Amniotic stem cell (primary cell): ENCODE measurements at places on chromosomes 7 and 10.

DNA sequence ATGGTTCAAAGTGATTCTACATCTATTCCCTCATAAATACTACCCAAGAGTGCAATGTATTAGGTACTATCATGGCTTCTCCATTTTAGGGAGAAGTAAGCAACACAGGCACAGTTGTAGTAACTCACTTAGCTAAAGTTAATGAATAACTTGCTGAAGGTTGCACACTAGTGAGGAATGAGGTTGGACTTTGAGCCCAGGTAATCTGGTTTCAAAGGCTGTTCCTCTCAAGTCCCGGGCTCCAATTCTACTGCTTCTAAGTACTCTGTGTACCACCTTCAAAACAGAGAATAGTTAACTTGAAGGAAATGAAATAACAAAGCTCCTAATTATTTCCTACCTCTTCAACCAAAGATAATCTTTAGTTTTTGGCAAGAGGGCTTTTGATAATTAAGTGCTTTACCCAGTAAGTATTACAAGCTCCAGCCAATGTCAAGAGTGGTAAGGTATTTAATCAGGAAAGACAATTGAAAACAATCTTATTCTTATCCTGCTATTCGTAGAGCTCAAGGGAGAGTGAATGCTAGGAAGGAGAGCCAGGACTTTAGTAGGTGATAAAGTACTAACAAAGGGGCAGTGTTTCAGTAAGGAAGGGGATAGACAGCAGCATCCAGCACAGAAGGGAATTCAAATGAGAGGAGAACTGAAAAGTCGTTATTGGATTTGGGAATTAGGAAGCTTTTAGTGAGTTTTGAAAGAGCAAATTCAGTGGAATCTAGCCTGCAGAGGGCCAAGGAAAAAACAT is 158.2 kb upstream of the PTPRZ1 start:
- DNase-seq, result no peak

GRCh38 chr7:40709062-40709964 is 574.5 kb downstream of the SUGCT start:
- no peak for DNase-seq

DNA sequence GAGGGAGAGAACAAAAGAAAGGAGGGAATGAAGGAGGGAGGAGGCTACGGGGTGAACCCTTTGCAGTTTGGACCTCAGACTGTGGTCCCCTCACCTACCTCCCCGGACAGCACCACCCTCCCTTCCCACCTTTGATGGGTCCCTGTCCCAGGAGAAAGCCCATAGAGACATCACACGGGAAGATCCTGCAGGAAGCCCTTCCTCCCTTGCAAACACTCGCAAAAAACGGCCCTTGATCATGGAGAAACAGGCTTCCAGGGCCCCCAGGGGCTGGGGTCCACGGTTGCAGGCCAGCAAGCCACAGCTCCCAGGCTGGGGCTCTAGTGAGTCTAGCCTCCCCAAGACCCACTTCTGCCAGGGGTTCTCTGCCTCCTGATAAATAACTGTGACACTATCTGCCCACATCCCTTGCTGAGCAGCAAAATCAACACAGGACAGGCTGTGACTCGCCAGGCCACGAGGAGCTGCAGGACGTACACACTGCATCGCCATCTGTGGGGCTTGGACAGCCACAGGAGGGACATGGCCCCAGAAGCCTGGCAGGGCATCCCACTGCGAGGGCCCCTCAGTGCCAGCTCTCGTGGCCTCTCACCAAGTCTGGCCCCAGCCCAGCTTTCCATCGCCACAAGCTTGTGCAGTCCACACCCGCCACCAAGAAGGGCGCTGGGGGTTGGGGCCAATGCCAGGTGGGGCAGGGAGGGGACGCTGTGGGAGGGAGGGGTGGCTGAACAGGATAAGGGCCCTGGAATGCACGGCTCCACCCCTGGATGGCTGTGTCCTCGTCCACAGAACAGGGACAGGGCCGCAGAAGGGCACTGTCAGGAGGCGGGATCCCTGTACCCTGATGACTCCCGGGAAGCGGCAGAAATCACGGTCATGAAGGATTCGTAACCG is 34.2 kb downstream of the PDGFA start:
- DNase-seq, result no peak

GRCh38 chr10:12098966-12099365 is 30.2 kb downstream of the DHTKD1 start:
- no peak for DNase-seq

- DNase-seq, result no peak
These were observed 43.3 kb downstream of the GPR37 start for GRCh38 chr7:124722292-124722691.

- no peak for DNase-seq
These were observed 717.0 kb downstream of the KCNMA1 start for GRCh38 chr10:76920581-76920980.

DNA sequence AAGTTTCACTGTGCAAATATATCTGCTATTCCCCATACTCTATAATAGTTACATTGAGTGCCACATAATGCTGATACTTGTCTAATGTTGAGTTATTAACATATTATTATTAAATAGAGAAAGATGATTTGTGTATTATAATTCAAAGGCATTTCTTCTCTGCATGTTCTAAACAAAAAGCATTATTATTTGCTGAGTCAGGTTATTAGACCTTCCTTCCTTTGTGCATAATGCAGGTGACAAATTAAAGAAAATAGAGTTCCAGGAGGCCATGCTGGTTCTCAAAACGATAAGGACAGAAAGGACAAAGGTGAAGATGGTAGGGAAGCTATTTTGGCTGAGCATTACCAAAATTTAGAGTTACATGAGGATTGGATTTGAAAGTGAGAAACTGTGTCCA is 85.4 kb upstream of the CYP2C9 start:
- no peak for DNase-seq

GRCh38 chr7:39637400-39637799 is 14.0 kb downstream of the RALA start:
- no peak for DNase-seq

GRCh38 chr10:132113766-132114365 is 48.1 kb downstream of the JAKMIP3 start:
- DNase-seq, result no peak

- no peak for DNase-seq
These were observed 1.8 kb downstream of the NEURL1 start for GRCh38 chr10:103495321-103495720.

DNA sequence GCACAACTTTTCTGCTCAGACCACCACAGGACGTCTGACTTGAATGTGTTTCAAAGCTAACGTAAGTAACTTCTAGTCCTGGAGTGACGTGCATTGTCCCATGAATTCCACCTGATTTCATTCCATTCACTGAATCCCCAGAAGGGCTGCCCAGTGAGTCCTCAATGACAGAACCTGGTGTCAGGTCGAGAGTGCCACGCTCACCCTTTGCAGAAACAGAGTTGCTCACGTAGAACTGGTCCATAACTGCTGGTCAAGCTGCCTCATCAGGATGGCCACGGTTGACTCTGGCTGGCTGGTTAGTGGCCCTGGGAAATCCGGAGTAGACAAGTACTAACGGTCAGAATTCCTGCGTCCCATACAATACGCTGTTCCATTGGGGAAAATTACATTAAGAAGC is 50.6 kb upstream of the UBE3C start:
- no peak for DNase-seq

DNA sequence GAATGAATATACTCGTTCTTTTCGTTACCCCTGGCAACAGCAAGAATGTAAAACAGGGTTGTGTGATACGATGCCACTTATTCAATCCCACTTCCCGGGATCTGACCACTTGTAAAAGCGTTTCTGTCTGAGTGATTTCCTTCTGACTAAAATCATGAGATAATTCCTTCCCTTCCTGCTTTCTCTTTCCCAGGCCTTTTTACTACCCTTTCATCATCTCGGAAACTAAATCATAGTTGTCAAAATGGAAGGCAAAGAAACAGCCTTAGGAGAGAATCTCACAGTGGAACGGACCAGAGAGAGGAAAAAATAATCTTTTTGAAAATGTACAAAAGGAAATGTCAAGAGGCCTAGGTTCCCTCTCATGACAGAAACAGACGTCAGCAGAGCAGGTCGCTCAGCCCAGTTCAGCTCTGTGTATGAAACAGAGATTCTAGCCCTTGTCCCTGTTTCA is 29.8 kb downstream of the DIP2C start:
- peak; percentile 61 for DNase-seq

GRCh38 chr7:99313204-99313573 is 12.5 kb upstream of the ARPC1A start:
- DNase-seq, result no peak

DNA sequence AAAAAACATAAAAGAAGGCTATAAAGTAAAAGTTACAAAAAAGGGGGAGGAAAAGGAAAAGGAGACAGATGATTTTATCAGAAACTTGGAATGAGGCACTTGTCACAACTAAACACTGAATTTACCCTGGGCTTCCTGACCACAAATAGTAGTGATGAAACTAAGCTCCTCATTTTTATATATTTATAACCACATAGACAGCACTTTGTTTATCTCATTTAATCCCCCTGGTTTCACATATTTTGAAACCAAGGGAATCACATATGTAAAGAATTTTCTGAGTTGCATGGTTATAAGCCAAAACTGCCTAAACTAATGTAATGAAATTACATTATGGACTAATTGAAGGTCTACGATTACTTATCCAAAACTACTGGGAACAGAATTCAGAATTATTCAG is 39.6 kb upstream of the MET start:
- no peak for DNase-seq

DNA sequence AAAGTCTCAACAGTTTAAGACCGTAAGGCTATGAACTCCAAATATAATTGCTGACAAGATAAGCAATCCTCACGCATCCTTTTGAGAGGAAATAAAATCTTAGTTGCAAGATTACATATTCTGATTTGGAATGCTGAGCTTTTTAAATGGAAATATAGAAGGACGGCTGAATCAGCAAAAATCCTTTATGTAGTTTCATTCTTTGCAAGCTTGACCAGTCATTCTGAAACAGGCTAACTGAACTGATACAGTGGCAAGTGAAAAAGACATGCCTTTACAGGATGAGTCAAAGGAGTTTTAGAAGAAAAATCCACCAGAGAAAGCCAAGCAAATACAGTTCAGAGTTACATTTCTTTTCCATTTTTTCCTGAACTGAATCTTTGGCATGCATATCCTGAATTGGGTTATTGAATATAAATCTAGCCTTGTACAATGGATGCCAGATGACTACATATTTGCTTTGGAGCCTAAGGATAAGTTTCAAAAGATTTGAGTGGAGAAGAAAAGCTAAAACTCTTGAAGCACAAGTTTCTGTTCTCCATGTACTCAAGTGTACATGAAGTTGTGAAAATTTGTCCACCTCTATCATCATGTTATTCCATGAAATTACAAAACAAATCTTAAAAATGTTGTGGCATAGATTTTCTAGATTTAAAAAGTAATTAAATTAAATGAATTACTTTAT is 4.4 kb downstream of the VIM start:
- no peak for DNase-seq

GRCh38 chr7:1302936-1303335 is 70.3 kb downstream of the UNCX start:
- DNase-seq, result no peak

GRCh38 chr10:103276896-103277712 is at the start of gene INA:
INA (plus strand) TSS chr10:103277138; CDS start chr10:103277212, 74 bp downstream.
- DNase-seq, result peak; percentile 25

GRCh38 chr7:146937836-146938235 is 821.2 kb downstream of the CNTNAP2 start:
- no peak for DNase-seq

- DNase-seq, result peak; percentile 29
These were observed 299.8 kb downstream of the HGF start for GRCh38 chr7:81469869-81470723.

DNA sequence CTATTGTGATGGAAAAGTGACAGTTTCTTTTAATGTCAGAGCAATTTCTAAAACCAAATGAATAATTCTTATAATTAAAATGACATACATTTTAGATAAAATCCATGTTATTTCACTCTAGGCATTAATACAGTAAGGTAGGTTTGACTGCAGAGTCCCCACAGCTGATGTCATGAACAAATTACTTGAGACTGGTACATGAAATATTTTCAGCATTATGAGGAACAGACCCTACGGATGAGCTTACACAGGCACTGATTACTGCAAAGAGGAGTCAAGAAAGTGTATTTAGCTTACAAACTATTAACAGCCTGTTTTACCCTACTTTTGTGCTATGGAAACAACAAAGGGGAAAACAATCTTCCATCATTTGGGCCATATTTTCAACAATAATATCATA is 8.9 kb downstream of the COL1A2 start:
- DNase-seq, result no peak

GRCh38 chr10:4260483-4261124 is 475.6 kb upstream of the KLF6 start:
- no peak for DNase-seq

GRCh38 chr10:18647945-18648344 is 3.4 kb downstream of the NSUN6 start:
- DNase-seq, result no peak

DNA sequence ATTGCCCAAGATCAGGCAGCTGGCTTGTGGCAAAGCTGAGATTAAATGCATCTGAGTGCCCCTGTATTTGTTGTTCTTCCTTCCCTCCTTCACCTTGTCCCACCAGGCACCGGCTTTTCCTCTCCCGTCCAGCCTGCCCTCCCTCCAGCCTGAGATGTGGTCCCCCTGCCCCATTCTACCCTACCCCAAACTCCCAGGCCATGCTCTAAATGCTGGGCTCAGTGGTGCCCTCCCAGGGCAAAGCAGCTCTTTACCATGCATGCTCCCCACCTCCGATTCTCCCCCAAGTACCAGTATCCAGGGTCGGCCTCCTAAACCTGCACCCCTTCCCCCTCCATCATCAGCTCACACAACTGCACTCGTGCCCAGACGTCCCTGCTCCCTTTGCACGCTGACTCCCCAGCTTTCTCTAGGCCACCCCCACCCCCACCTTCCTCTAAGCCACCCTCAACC is 36.5 kb downstream of the CALML5 start:
- DNase-seq, result no peak

GRCh38 chr7:41219276-41219675 is 483.6 kb downstream of the INHBA start:
- DNase-seq, result no peak

GRCh38 chr7:99021941-99022560 is 121.9 kb downstream of the SMURF1 start:
- DNase-seq, result no peak

GRCh38 chr10:7563368-7563767 is 103.4 kb downstream of the ITIH5 start:
- DNase-seq, result no peak

GRCh38 chr10:96708456-96708855 is 11.9 kb downstream of the PIK3AP1 start:
- DNase-seq, result no peak

GRCh38 chr7:12827219-12827821 is 139.9 kb downstream of the ARL4A start:
- no peak for DNase-seq

DNA sequence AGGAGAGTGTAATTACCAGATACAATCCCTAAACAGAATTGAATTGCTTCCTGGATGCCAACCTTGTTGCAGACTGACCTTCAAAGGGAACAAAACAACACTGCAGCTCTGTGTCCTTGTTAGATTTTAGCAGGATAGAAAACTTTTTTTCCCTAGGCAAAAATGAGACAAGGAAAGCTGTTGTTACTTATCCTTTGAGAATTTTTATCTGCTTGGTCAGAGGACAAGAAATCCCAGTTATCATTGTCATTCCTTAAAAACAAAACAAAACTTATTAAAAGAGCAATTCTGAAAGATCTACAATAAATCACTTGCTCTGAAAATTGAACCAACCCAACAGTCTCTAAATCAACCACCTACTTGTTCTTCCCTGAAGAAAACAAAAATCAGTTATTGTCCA is 652.6 kb downstream of the REEP3 start:
- no peak for DNase-seq

- no peak for DNase-seq
These were observed 78.6 kb downstream of the GSAP start for GRCh38 chr7:77337456-77337990.
